ENCODE measurements at places on chromosomes 13 and 19. TPM values are rescaled to one million over a fixed set of nuclear protein-coding genes. Genes with fewer than 3 reads are reported as not detected.

DNA sequence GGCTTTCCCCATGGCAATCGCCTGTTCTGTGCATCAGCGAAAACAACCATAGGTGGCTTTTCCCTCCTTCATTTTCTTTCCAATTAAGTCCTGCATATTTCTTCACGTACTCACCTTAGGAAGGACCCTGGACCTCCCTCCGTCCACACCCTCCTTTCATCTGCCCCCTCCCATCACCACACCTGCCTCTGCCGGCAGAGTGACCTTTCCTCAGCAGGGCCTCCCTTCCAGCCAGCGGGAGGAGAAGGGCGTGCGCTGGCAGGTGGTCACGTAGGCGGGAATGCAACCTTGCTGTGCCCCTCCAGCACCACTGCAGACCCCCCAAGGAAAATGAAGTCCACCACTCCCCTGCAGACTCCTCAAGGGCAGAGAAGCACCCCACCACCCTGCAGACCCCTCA lies 61.1 kb downstream of the GSX1 start:
- no peak for DNase-seq

The TLE6 gene
- 1.4 TPM for total RNA-seq

DNA sequence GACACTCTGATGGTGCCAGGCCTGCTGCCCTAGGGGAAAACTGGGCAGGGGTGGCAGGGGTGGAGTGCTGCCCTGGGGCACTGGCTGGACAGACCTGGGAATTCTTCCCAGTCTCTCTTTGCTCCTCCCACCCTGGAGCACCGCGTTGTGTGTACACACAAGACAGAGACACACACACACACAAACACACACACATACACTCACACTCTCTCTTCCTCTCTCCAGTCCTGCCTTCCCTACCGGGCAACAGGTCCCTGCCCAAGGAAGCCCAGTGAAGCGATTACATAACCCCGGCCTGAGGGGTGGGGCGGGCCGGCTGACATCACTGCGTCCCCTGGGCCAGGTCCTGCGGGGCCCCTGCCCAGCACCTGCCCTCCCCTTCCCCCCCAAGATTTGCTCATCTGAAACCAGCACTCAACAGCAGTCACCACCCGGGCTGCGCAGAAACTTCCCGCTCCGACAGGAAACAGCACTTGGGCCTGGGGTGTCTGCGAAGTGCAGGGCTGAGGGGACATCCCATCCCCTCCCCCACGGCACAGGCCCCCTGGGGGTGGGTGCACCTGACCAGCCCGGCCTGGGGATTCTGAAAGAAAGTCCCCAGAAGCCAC lies 1.2 kb downstream of the MKNK2 start:
- DNase-seq = no peak

- DNase-seq = no peak
Measured at GRCh38 chr13:98504371-98504963, 72.4 kb downstream of the STK24 start.

Data from urinary bladder (tissue), 4 donors.